ENCODE measurements at places on chromosomes 2 and 18.
A peak's percentile ranks its signal among the peaks of the same experiment; 100 is the strongest.

- DNase-seq = no peak
Observed at GRCh38 chr2:197782126-197782525, 3.0 kb downstream of the BOLL start.

DNA sequence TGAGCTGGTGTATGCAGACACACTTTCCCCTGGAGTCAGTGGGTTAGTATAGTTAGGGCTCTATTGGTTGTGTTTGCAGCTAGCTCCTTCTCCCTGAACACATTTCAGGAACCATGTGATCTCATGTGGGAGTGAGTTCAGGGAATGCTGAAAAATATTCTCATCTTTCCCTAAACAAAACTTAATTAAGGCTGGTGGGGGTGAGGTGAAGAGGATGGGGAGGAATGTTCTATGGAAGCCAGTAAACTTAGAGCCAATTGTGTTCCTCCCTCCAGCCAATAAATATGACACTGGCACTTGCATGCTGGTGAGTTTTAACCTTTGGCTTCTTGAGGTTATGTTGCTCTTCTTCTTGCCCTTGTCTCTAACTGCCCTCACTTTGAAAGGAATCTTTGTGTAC, 952 bp downstream of the MGAT5 start:
- DNase-seq = no peak

GRCh38 chr2:182667315-182667695, 48.8 kb upstream of the DNAJC10 start:
- DNase-seq = no peak

- no peak for DNase-seq
Observed at GRCh38 chr2:13109516-13109915, 392.8 kb downstream of the TRIB2 start.

- DNase-seq = no peak
Observed at GRCh38 chr2:133941666-133942065, 312.2 kb upstream of the MGAT5 start.

- peak; percentile 31 for DNase-seq
Observed at GRCh38 chr2:239311132-239312040, 89.4 kb downstream of the HDAC4 start.
